ENCODE measurements at places on chromosomes 4 and X.

GRCh38 chrX:124518885-124519284 is 172.5 kb downstream of the SH2D1A start:
- DNase-seq, result no peak

DNA sequence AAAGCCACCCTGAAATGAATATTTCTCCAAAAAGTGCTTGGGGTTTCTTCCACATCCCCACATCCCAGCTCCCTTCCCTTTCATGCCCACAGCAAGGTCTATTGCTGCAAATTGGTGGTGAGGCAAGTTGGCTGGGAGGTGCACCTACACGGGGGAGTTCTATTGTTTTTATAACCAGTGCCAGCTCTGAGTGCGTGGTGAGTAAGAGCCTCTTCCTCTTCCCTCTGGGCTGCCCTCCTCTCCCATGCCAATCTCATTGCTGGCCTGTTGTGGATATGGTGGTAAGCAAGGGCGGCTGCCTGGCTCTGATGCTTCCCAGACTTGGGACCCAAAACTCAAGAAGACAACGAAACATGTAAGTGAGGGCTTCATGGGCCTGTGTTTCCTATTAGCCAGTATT is 204.3 kb downstream of the SHROOM3 start:
- DNase-seq, result no peak

DNA sequence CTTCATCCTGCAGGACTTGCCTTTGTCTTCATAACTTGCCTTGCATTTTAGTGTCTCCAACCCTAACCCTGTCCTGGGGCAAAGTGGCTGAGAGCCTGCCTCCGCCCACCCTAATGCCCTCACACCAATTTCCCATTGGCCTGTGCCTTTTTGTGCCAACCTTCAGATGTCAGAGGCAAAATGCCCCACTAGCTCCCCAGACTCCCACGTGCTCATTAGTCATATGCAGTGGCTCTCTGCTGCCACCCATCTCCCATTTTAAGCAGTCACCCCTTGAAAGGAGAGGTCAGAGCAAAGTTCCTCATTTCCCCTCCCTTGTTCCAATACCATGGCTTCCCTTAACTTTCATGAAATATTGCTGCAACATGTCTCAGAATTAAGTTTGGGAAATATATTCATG is 74.8 kb upstream of the PASD1 start:
- peak; percentile 48 for DNase-seq

GRCh38 chr4:38896940-38897339 is 29.3 kb downstream of the FAM114A1 start:
- no peak for DNase-seq

DNA sequence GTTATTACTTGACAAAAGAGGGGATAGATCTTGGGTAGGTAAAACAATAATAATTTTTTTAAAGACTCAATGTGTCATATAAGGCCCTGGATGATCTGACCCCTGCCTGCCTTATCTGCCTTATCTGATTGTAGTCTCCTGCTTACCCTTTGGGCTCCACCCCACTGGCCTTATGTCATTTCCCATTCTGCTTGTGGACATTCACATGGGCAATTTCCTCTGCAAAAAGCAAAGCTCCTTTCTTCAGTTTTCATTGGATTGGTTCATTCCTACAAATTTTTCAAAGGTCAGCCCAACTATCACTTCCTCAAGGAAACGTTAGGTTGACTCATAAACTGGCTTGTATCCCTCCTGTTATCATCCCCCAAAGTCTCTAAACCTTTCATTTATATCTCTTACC is 15.7 kb upstream of the TET2 start:
- peak; percentile 61 for DNase-seq
